ENCODE measurements at places on chromosomes 1 and 21.

DNA sequence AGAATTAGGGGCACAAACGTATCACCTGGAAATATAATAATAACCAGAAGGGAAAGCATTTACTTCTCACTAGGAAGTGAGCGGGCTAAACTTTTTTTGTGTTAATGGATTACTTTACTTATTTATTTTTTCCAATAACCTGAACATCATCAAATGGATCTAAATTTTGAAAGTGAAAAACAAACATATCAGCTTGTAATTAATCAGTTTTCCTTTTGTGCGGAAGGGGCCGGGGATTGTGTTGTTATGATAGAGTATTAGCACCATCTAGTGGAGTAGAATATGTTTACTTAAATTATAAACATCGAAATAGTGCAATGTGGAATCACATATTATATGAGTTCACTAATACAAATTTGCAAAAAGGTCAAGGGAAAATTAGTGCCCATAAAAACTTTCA, 9.0 kb downstream of the CFH start:
- peak; percentile 60 for DNase-seq

DNA sequence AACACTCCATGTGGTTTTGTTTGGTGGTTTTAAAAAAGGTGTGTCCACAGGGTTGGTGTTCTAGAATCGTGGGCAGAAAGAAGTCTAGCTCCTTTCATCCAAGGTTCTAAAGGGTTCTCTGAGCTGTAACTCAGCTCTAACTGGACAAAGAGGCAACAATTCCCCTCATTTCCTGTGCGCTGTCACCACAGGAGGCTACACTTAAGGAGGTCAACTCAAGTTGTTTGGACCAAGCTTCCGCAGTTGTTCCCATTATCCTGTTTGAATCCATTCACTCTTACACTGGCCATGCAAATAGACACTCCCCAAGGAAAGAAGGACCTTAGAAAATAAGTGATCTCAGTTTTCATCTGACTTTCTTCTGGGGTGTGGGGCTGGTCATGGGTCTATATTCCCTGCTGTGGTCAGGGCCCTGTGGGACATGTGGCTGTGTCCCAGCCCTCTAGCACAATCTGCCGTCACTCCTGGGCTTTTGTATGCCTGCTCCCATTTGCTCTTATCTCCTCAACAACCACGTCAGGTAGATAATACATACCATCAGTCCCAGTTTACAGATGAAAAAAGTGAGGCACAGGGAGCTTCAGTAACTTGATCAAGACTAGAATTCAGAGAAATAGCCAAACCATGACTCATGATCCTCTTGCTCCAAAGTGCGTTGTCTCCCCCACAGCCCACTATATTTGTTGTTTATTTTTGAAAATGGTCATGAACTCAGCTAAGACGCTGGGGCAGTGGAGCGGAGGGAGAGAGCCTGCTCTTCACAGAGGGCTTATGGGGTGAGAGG, 103.6 kb downstream of the RHOU start:
- DNase-seq = no peak

DNA sequence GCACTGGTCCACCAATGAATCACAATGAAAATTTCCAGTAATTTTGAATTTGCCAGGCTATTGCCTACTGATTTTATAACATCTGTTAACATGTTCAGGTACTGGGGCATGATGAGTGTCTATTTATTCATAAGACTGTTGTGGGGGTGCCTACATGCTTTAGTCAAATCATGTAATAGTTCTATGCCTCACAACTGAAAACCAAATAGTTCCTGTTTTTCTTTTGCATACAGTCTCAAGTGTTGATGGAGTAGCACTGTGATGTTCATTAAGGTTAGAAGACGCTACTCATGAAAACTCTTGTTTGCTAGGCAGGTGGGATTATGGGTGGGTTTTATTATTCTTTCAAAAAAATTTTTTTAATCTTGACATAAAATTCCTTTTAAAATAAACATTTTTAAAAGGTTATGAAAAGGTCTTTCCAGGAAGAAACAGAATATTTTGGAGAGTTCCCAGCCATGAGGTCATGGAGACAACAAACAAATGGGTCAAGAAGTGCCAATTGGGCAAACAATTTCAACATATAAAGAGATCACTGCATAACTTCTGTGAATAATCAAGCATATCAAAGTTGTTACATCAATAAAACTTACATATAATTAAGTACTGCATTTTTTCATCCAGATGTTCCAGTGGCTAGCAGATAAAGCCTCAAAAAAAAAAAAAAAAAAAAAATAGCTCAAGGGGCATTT, 40.2 kb upstream of the NHLH2 start:
- no peak for DNase-seq

GRCh38 chr1:108017698-108018097, 52.7 kb upstream of the VAV3 start:
- DNase-seq = no peak

GRCh38 chr1:63320022-63320721, 2.2 kb upstream of the FOXD3 start:
- DNase-seq = no peak
